ENCODE measurements at places on chromosomes 6 and 20.

DNA sequence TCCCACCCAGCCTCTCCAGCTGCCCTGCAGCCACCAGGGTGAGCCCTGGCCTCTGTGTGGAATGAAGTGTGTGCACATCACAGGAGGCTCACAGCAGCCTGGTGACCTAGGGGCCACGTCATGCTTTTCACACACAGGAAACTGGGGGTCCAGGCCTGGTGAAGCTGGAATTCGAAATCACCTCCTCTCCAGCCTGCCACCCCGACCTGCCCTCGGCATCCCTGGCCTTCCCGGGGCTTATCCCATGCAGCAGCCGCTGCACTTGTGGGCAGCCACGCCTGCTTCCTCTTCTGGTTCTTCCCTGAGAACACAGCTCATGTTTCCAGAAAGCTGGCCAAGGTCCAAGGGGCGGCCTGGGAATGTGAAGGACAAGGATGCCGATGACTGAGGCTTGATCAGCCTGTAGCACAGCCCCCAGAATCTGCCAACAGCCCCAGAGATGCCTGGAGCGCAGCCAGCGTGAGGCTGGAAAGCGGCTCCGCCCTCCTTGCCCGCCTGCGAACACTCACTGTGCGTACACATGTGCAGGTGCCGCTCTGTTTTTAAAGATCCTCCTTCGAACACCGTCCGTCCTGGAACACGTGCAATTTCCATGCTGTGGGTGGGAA, 4.2 kb upstream of the NTSR1 start:
- no peak for DNase-seq

- DNase-seq = no peak
Observed at GRCh38 chr20:62873280-62873679, 11.7 kb upstream of the TCFL5 start.

GRCh38 chr6:133218852-133219251, 22.3 kb upstream of the EYA4 start:
- DNase-seq = no peak

DNA sequence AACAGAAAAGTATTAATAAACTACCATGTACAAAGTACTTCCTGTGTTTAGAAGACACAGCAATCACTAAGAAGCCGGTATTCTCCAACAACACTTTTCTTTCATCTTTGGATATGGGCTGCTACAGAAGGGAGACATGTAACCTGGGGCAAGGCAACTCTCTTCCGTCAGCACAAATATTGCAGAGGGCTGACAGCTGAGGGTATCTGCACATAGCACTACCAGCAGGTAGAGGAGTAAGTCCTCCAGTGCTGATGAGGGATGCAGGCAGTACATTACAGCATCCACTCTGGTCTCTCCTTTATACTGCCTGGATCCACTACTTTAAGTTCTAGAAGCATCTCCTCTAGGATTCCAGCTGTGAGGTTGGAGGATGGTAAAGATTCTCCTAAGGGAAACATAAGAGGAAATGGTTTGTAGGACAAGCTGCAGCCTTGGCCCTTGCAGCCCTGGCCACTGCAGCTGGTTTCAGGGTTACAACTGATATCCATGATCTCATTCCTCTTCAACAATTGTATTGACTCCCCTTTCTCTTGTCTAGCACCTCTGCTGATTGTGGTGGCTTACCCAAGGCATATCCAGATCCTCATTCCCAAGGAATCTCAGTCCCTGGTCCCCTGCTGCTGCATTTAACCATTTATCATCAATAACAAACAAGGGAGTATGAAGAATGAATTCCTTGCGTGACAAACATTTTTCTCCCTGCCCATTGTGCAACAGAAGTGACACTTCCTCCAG, 110.7 kb upstream of the ADGRF1 start:
- no peak for DNase-seq

GRCh38 chr6:112906726-112907125, 559.6 kb downstream of the RFPL4B start:
- no peak for DNase-seq

- no peak for DNase-seq
Observed at GRCh38 chr6:157604816-157605215, 218.2 kb upstream of the SNX9 start.

GRCh38 chr6:39961178-39961577, 26.9 kb upstream of the MOCS1 start:
- no peak for DNase-seq

- DNase-seq = no peak
Observed at GRCh38 chr20:58992911-58993310, 11.9 kb downstream of the NELFCD start.

DNA sequence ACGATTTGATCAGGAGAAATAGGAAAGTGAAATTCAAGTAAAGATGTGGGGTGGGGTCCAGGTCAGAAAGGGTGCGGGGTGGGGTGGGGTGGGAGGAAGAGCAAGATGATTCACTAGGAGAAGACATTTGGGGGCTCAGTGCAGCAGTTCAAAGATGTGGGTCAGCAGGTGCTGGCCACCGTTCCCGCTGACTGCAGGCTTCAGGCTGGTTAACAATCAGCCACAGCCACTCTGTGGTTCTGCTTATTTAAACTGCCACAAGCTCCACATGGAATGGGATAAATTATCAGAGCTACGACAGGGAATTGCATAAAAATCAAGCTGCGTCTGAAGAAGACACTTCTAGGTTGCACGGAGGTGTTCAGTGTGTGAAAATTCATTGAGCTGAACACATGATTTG, 49.4 kb downstream of the TRAM2 start:
- no peak for DNase-seq
